ENCODE measurements at places on chromosomes 2 and 18.

DNA sequence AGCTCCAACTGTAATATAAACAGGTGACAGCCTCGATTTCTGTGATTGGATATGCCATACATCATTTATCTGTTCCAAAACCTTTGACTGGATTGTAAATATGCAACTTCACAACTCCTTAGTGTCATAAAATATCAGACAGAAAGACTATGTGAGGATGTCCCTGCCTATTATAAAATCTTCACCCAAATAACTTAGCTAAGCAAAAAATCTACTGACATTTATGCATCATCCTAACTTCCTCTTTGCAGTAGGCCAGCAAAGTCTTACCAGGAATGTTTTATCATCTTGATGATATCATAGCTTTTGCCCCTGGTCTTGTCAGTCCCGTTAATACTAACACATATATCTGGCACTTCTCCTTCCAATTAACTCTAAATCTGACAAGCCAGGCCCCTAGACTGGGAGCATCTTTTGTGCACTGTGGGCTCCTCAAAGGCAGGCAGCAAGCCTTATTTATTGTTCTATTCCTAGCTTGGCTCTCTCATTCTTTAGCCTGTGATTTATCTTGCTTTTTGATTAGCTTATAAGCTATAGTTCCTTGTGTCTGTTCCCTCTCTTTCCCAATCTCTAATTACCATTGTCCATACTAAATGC is 356.5 kb upstream of the HNMT start:
- no peak for DNase-seq

DNA sequence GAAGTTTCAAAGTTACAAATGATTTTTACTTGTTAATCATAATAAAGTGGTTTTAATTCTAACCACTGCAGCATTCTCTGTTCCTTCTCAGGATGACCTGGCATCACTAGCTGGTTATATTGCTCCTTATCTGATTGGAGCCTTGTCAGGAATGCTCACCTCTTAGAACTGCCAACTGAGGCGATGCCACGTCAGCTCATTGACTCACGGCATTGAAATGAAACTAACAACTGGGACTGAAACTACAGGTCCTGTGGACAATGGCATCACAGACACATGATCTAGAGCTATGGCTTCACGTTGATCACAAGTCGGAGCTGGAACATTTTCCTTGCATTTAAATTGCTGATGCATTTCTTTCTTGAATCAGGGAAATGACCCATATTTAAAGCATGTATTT is 54.9 kb upstream of the MAP2 start:
- no peak for DNase-seq

DNA sequence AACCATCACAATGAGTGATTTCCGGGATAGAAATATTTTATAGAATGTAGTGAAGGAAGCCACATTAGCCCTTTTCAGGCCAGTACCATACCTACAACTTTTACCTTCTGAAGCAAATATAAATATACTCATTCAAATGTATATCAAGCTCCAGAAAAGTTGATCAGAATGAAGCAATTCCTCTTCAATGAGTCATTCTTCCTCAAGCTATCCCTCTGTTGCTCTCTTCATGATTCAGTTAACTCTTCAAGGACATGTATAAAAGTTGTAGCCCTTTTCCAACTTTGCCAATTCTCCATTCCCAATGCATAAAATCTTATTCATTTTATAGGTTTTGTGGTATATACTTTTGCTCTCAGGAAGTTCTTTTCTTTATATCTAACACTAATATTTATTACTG is 242.1 kb upstream of the RGPD4 start:
- DNase-seq = no peak

DNA sequence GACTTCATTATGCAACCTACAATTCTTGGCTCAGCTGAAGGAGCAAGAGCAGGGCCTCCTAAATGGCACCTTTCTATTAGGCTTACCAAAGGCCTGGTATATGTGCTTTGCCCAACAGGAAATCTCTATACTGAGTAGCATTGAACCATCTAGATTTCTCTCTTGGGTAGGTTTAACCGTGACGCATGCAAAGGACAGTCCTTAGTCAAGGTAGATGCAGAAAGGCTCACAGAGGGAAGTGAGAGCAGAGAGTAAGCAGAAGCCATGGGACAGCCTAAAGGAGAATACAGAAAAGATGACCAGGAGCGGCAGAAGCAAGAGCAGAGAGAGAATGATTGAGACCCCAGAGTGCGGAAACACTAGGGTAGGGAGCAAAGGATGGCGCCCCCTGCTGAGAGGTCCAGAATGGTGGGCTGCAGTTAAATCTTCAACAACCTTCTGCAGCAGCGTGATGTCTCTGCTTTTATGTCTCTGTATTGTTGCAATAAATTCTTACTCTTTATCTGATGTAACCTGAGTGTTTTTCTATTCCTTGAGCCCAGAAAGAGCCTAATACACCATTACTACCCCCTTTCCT is 4.7 kb upstream of the OSBPL1A start:
- no peak for DNase-seq

DNA sequence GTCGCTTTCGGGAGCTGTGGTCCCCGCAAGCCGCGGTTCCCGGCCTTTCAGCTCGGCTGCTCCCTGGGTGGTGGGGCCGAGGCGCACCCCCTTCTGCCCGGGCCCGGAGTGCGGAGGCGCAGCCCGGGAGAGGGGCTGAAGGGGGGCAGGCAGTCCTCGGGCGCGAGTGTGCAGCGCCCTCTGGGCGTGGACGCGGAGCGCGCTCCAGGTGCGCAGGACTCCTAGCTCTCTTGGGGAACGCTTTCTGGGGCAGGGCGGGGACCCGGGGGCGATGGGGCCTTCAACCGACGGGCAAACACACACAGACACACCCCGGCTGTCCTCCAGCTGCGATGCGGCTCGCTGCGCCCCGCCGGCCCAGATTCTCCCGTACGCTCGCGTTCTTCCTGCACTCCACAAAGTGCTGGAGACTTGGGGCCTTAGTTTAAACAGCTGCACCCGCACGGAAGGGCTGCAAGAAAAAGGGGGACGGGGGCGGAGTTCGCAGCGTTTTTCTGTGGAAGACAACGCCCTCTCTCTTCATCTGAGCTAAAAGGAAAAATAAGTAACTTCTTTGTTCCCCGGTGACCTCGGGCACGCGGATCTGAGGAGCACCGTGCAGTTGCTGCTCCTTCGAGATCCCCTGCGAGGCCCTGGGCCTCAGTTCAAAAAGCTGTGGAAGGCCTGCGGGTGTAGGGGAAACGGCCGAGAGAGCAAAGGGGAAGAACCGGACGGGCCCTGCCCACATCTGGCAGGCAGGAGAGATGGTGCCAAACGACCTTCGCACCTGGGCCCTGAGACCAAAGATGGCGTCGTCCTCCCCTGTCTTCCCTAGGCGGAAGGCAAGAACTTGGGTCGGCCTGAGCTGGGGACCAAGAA is 593 bp upstream of the SDC1 start:
- peak; percentile 32 for DNase-seq

DNA sequence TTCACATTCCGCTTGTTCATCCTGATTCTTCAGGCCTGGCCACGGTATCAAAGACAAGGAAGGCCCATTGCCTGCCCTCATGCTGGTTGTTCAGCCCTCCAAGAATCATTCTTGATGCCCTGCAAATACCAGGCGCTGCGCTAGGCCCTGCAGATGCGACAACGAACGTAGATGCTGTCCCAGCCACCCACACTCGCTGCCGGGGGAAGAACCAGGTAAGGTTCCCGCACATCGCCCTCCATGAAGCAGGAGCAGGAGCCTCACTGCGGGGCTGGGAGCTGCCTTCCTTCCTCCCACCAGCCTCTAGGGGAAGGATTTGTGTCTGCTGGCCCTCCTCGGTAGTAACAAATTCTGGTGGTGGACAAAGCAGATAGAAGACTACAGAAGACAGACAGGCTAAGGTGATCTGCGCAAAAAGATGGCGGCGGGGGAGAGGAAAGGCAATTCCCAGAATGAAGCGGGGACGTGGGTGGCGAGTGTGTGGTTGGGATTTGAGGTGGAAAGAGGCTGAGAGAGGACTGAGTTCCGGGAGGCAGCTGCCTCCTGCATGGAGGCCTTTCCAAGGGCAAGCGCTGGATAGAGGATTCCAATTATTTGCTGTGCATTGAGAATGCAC is 19.8 kb upstream of the GPR55 start:
- no peak for DNase-seq

- no peak for DNase-seq
Measured at GRCh38 chr2:127624756-127625571, 21.0 kb upstream of the GPR17 start.

GRCh38 chr2:10120158-10120876 is 2.2 kb upstream of the RRM2 start:
- peak; percentile 95 for DNase-seq

- no peak for DNase-seq
Measured at GRCh38 chr18:4236940-4237663, 218.0 kb downstream of the DLGAP1 start.
